ENCODE measurements at places on chromosomes 12 and 14.

DNA sequence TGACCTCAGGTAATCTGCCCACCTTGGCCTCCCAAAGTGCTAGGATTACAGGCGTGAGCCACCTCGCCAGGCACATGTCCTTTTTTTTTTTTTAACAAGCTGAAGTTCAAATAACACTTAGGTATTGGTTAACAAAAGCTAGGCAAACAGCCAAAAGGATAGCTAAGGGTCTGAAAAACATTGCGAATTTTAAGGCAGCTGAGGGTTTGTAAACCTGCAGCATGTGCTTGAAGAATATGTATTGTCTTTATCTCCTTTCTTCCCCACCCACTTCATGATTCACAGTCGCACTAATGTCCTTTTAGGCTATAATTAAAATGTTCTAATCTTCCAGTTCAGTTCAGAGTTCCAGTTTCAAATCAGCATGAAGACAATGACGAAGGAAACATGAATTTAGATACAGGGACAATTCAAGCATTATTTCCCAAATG lies 30.1 kb upstream of the CERS5 start:
- DNase-seq = peak; percentile 59

GRCh38 chr12:64258576-64258975 lies 36.5 kb upstream of the KICS2 start:
- DNase-seq = no peak

DNA sequence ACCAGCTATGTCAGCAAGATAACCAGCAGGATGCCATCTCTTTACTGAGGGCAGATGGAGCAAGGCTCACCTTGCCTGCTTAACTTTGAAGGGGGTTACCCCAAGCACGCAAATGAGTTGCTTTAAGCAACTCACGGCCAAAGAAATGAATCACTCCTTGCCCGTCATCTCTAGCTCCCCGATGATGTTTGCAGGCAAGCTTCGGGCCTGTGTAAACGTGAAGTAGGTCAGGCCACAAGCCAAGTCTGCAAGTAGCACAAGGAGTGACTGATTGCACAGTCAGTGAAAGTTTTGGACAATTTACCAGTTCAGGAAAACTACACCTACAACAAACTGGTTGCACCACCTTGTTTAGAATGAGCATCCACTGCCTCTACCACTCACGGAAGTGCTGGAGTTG lies 699.7 kb upstream of the TBX3 start:
- peak; percentile 81 for DNase-seq

- no peak for DNase-seq
Observed at GRCh38 chr12:124750149-124750656, 113.5 kb downstream of the SCARB1 start.

GRCh38 chr12:7656121-7656520 lies 9.6 kb downstream of the APOBEC1 start:
- DNase-seq = no peak

GRCh38 chr14:61145034-61145902 lies 135.9 kb downstream of the TMEM30B start:
- peak; percentile 97 for DNase-seq

- no peak for DNase-seq
Observed at GRCh38 chr12:1836241-1836803, 16.0 kb downstream of the LRTM2 start.

DNA sequence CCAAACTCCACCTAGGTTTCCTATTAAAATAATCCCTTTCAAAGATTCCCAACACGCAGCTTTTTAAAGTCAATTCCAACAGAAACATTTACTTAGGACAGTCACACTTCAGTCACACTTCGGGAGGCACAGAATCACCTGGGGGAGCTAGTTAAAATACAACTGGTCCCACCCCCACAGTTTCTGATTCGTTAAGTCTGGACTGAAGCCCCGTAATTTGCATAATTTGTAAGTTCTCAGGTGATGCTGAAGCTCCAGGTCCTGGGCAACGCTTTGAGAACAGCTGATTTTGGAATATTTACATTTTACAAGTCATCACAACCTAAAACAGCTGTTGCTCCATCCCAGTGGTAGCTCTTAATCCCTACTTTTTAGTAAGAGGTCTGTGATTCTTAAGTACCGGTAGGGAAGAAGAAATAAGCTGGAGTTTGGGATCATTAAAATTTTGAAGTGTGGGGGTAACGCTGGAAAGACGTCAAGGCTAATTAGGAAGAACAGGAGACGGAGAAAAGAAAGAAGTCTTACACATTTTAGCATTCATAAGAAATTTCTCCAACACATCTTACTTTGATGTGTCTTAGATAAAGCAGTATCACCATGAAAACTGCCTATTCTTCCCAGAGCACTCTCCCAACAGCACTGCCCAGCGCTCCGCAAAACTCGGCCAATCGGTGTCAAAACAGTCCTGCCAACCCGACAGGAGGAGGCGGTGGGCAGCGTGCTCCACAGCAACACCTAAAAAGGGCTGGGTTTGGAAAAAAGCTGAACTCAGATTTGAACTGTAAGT lies 1.1 kb downstream of the IPO8 start:
- DNase-seq = peak; percentile 37

GRCh38 chr12:79680051-79680450 lies 10.7 kb downstream of the PAWR start:
- no peak for DNase-seq

DNA sequence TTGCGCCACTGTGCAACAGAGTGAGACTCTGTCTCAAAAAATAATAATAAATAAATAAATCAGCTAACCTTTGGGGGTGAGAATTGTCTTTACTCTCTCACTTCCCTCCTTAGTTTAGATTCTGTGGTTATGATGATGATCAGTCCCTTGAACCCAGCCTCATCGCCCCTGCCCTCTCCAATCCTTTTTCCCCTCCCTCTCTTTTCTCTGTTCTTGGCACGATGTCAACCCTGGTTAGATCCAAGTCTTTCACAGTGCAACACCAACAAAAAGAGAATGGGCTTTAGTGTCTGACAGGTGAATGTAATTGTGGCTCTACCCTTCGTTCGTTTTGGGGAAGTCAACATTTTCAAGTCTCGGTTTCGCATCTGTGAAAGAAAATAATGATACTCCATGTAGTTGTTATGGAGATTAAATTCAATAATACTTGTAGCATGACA lies 59.0 kb downstream of the NTN4 start:
- DNase-seq = no peak

- no peak for DNase-seq
Observed at GRCh38 chr14:84436528-84436927, 1093.4 kb upstream of the FLRT2 start.

DNA sequence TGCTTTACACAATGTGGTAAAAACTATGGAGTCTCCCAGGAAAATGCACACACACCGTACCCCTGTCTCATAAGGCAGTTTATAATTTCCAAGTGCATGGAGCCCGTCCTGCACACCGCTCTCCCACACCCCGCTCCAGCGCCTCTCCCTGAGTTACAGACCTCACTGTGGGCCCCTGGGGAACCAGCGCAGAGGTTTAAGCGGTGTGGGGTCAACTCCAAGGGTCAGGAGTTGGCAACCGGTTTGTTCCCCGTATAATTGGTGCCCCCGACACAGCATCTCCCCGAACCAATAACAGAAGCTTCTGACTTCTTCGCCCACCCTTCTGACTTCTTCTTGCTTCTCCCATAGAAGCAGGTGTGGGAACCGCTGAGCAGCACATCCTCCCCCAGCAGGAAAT lies 58.4 kb upstream of the DDX11 start:
- no peak for DNase-seq

- no peak for DNase-seq
Observed at GRCh38 chr14:72714871-72715214, 179.1 kb downstream of the DPF3 start.

DNA sequence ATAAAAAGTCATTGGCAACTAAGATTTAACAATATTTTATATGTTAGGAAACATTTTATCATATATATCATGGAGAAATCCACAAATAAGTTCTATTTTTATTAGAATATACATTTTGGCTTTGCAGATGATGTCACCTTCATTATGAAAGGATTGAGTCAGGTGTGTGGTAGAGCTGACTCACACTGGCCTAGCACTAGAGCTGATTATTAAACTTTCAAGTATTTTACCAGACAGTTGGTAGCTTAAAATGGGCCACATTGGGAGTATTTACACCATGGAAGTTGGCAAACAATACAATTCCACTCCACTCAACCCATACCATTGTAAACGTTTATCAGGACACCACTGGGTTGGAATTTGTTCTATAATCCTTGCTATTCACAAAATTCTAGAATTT lies 1036.6 kb downstream of the TRHDE start:
- no peak for DNase-seq

DNA sequence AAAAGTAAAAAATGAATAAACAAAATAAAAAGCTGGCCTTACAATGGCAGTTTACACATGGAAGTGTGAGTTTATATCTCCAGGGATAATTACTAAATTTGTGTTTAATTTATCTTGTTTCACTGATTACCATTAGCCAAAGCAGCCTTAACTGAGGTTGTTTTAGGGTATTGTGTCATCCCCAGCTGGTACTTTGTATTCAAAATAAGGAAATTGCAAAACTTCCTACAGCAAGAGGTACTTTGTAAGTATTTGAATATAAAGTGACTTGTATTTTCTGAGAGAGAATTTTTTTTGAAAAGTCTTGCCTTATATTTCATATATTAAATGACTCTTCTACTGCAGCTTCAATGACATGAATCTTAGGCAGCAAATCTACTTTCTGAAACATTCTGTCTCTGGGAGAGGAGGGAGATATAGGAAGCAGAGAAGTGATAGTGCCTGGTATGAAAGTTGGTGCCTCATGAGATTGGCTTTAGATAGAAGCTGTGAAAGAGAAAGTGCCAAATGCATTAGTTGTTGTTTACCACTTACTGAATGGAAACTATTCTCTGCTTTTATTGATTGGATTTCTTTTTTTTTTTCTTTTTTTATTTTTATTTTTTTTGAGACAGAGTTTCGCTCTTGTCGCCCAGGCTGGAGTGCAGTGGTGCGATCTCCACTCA lies 6.7 kb downstream of the FNTB start:
- peak; percentile 5 for DNase-seq

- no peak for DNase-seq
Observed at GRCh38 chr12:45509187-45509586, 220.3 kb upstream of the ARID2 start.

GRCh38 chr12:107622001-107622400 lies 63.6 kb upstream of the PWP1 start:
- DNase-seq = peak; percentile 26

DNA sequence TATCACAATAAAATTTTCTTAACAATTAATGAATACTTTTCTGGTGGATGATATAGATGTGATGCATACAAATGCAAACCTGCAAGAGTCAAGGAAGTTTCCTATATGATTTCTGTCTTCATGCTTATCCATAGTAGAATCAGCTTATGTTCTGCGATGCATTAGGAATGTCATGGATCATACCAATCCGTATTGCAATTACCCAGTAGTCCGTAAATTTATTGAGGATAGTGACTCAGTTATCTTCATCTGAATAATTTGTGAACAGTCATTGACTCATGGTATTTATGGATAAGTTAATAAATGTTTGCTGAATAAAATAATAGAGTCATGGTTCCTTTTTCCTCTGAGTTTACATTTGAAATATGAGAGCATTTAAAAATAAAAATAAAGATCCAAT lies 483.4 kb downstream of the LRFN5 start:
- no peak for DNase-seq

GRCh38 chr12:94326727-94327126 lies 132.9 kb downstream of the CEP83 start:
- DNase-seq = peak; percentile 76

GRCh38 chr12:122366685-122367475 lies 55.6 kb downstream of the CLIP1 start:
- DNase-seq = peak; percentile 93

GRCh38 chr12:68305278-68305677 lies 26.9 kb downstream of the MDM1 start:
- DNase-seq = no peak

- no peak for DNase-seq
Observed at GRCh38 chr12:52517005-52517835, 3.0 kb downstream of the KRT5 start.

DNA sequence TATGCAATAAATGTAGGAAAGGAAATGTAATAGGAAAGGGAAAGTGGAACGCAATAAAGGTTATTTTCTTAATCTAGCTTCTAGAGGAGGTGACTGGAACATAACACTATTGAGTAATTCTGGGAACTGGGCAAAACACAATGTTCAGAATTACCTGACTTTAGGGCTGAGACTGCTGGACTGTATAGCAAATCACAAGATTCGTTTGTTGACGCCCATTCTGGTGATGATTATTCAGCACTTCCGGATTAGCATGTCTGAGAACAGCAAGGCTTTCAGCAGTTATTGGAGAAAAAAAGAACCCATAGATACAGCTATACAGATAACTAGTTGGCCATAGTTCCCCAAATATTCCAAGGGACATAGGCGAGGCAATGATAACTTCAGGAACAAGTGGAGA lies 2.3 kb upstream of the KLRD1 start:
- no peak for DNase-seq

DNA sequence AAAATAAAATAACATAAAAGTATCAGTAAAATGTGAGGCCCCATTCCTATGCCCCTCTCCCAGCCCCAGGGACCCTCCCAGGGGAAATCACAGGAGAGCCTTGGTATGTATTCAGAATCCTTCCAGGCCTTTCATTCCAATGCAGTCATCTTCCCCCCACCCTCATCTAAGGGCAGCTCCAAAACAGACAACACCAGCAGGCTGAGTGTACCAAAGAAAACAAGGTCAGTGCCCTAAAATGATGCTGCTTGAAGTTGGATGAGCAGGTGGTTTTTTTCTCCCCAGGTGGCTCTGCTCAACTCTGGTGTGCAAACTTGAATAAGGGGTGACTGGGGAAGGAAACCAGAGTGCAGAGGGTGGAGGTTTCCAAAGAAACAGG lies 56.2 kb downstream of the TSPAN9 start:
- DNase-seq = no peak
